ENCODE measurements at places on chromosomes 4 and X. TPM values are rescaled to one million over a fixed set of nuclear protein-coding genes. Genes with fewer than 3 reads are reported as not detected.

DNA sequence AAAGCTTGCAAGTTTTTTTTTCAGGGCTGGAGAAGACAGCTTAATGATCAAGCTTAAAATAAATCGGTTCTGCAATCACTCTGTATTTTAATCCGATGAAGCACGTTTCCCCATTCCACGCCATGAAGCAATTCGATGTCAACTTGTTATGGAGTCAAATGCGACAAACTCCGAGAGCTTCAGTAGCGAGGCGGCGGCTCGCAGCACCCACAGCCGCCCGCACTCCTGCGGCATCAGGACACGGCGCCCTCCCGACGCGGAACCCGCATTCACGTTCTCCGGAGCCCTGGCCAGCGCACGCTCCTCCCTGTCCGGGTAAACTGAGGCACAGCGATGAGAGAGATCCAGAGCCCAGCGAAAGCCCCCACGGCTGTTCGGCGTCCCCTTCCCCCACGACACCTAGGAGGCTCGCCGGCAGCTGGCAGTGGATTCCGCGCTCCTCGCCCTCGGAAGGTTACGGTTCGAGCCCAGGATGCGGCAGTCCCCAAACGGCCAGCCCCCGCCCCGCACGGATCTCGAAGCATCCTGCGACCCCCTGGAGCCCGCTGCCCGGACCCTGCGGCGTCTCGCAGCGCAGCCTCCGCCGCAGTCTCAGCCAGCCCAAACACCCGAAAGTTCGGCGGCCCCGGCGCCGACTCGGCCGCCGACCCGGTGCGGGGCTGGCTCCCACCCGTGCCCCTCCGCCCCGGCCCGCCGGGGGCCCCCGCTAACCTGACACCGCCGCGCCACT, 507 bp downstream of the MFAP3L start:
- peak overlapping the region; percentile 79 for H3K4me3 ChIP-seq
- peak; percentile 72 for DNase-seq
- H3K36me3 ChIP-seq: no peaks in the 10 kb centered on the region
- H3K27me3 ChIP-seq: no peaks in the 10 kb centered on the region
- peak overlapping the region; percentile 93 for H3K27ac ChIP-seq

DNA sequence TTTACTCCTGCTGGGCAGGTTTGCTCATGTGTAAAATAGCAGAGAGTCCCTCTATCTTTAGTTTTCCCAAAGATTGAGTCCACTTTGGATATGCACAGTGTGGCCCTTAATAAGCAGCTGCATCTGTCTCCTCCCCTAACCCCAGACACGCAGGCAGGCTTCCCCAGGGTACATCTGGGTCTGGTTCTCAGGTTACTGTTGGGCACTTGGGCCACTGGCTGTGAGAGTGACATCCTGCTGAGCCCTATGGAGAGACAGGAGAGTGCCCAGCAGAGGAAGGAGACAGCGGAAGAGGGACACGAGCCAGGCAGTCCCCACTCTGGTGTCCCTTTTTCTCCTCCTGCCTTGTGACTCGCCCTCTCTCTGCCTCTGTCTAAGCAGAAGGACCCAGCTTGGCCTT, 16.0 kb downstream of the XK start:
- H3K4me3 ChIP-seq: no peak overlapping the region
- no peaks in the 10 kb centered on the region for H3K4me1 ChIP-seq
- DNase-seq: no peak
- no peaks in the 10 kb centered on the region for H3K27me3 ChIP-seq
- H3K27ac ChIP-seq: no peak overlapping the region

DNA sequence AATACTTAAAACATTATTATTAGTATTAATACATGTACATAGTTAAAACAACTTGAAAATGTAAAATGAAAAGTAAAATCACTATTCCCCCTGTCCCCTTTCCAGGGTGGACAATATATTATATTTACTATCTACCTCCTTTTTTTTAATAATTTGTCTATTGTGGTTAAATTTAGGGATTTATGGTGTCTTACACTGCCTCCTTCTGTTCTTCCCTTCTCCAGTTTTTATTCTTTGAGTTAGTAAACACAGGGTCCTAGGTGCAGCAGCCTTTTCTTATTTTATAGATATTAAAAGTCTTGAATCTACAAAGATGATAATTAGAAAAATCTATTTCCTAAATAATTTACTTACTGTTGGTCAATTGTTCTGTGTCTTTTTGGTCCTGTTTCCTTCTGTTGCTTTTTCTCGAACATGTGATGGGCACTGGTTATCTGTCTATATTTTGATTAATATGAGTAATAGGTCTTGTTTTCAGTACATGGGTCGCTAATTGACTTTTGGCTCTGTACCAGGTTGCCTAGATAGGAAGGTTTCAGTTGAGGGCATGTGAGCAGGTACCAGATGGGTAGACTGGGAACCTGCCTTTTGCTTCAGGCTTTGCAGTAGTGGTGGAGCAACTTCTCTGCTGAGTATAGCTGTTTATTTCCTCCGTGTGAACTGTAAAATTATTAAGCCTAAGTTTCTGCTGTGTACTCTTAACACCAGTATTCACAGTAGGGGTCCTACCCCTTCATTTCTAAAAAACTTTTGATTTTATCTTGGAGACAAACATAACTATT, 1.1 kb downstream of the NUDT9 start:
- H3K4me3 ChIP-seq: peak overlapping the region; percentile 91
- H3K27me3 ChIP-seq: no peaks in the 10 kb centered on the region
- peak overlapping the region; percentile 92 for H3K27ac ChIP-seq
- H3K4me1 ChIP-seq: peaks cover 31% of the 10 kb centered on the region

DNA sequence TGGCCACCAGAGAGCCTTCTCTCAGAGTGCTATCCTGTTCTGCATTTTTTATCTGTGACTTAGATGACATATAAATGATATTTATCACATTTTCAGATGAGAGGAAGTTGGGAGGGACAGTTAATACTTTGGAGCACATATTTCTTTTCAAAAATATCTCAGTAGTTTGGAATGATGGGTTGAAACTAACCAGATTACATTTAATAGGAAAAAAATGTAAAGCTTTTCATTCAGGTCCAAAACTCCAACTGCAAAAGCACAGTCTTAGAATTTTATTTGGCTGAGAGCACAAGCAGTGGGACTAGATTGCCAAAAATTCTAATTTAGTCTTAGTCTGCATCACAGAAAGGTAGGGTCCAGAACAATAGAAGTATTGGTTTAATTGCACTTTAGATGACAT, 248.2 kb upstream of the TEX13A start:
- no peaks in the 10 kb centered on the region for H3K27me3 ChIP-seq
- H3K27ac ChIP-seq: no peak overlapping the region
- no peaks in the 10 kb centered on the region for H3K4me1 ChIP-seq
- no peak for DNase-seq
- H3K4me3 ChIP-seq: no peak overlapping the region

DNA sequence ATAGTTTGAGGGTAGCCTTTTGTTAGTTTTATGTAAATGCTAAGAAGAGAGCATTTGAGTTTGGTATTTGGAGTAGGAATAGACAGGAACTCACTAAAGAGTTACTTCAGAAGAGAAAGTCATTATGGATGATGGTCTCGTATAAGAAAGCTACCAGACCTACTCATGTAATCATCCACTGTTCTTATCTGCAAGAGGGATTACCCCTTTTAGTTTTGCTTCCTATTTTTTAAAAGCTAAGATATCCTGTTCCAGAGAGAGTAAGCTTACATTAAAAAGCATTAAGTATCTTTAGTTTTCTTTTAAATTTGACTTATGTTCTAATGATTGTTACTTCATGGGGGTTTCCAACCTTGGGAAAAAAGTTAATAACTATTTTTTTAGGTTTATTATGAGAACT, 12.5 kb upstream of the ART3 start:
- no peak for DNase-seq
- H3K27me3 ChIP-seq: no peaks in the 10 kb centered on the region
- no peak overlapping the region for H3K4me3 ChIP-seq
- no peak overlapping the region for H3K27ac ChIP-seq

DNA sequence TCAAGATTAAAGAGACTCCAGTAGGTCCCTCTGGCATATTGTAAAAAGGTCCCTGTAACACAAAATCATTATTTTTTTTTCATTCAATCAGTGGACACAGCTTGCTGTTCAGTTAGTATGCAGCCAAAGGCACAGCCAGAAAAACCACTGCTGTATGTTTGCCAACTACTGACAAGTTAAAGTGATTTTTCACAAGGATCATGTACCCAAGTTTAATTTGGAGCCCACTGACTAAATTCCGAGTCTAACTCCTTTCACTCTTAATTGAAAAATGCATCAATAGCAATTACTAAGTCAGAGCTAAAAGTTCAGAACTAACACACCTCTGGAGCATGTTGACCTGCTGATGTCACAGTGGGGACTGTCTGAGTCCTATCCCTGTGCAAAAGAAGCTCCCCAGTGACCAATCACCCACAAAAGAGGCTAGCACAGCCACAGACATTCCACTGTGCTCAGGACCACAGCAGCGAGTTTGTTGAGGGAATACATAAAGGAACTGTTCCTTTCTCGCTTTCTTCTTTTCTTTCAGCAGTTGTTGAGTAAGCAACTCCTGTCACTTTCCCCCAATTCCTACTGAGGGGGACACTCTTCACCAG, 60.4 kb downstream of the STX18 start:
- H3K27me3 ChIP-seq: no peaks in the 10 kb centered on the region
- no peaks in the 10 kb centered on the region for H3K4me1 ChIP-seq
- no peak overlapping the region for H3K4me3 ChIP-seq
- no peak overlapping the region for H3K27ac ChIP-seq
- no peaks in the 10 kb centered on the region for H3K36me3 ChIP-seq
- no peak for DNase-seq

DNA sequence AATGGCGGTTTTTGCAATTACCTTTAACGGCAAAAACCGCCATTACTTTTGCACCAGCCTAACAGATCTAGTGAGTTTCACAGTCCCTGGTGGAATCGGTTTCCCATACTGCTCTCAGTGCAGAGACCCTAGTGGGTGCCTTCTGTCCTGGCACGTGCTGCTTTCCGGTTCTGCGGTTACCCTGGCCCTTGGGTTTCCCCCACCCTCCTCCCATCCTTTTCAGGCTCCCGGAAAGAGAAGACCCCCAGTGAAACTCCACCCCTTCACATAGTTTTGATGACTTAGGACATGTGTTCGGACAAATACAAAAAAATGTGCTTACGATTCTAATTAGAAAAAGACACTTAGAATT, 36.9 kb downstream of the NLGN3 start:
- H3K4me3 ChIP-seq: peak overlapping the region; percentile 47
- no peaks in the 10 kb centered on the region for H3K27me3 ChIP-seq
- peaks cover 4% of the 10 kb centered on the region for H3K4me1 ChIP-seq
- H3K27ac ChIP-seq: peak overlapping the region; percentile 86
- no peaks in the 10 kb centered on the region for H3K36me3 ChIP-seq

DNA sequence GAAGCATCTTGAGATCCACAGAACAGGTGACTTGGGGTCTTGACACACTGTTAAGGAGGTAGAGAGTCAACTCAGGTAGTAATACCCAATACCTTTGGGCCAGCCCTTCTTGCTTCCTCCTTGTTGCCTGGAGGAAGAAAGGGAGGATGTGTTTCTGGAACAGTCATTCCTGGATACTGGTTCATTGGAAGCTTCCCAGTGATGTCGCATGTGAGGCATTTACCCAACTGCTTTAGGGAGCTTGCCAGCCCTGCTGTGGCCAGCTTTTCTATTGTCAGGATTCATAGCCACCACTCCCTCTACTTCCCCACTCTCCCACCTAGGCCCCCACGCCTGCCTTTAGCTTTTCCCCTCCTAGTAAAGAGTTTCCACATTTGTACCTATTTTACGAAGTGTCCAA, 310.3 kb upstream of the PRPS2 start:
- no peaks in the 10 kb centered on the region for H3K27me3 ChIP-seq
- no peaks in the 10 kb centered on the region for H3K4me1 ChIP-seq
- H3K27ac ChIP-seq: no peak overlapping the region
- H3K36me3 ChIP-seq: no peaks in the 10 kb centered on the region
- no peak overlapping the region for H3K4me3 ChIP-seq

- H3K36me3 ChIP-seq: no peaks in the 10 kb centered on the region
- no peaks in the 10 kb centered on the region for H3K27me3 ChIP-seq
- DNase-seq: peak; percentile 77
- H3K27ac ChIP-seq: no peak overlapping the region
Observed at GRCh38 chr4:55312489-55313101, 33.4 kb upstream of the SRD5A3 start.

GRCh38 chrX:21374994-21375707, 933 bp downstream of the CNKSR2 start:
- peaks cover 4% of the 10 kb centered on the region for H3K27me3 ChIP-seq
- H3K36me3 ChIP-seq: no peaks in the 10 kb centered on the region
- DNase-seq: no peak
- H3K4me3 ChIP-seq: peak overlapping the region; percentile 51
- H3K27ac ChIP-seq: peak overlapping the region; percentile 50

- no peaks in the 10 kb centered on the region for H3K4me1 ChIP-seq
- no peaks in the 10 kb centered on the region for H3K27me3 ChIP-seq
- peak; percentile 90 for DNase-seq
- H3K4me3 ChIP-seq: peak overlapping the region; percentile 46
- H3K36me3 ChIP-seq: no peaks in the 10 kb centered on the region
Observed at GRCh38 chrX:131816551-131817136, 206.5 kb upstream of the STK26 start.

DNA sequence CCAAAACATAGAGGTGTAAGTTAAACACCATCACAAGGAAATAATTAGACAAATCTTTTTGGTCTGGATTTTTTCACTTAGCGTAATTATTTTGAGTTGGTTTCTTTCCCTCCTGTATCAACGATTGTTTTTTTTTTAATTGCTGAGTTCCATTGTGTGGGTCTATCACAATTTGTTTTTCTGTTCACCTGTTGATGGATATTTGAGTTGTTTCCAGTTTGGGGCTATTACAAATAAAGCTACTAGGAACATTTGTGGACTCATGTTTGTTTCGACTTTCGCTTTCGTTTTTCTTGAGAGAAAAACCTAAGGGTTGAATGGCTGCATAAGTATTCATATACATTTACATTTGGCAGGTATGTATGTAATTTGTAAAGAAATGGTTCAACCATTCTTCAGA, 20.4 kb upstream of the FBXW7 start:
- H3K36me3 ChIP-seq: no peaks in the 10 kb centered on the region
- no peak overlapping the region for H3K27ac ChIP-seq
- H3K4me3 ChIP-seq: no peak overlapping the region
- no peak for DNase-seq
- no peaks in the 10 kb centered on the region for H3K27me3 ChIP-seq

DNA sequence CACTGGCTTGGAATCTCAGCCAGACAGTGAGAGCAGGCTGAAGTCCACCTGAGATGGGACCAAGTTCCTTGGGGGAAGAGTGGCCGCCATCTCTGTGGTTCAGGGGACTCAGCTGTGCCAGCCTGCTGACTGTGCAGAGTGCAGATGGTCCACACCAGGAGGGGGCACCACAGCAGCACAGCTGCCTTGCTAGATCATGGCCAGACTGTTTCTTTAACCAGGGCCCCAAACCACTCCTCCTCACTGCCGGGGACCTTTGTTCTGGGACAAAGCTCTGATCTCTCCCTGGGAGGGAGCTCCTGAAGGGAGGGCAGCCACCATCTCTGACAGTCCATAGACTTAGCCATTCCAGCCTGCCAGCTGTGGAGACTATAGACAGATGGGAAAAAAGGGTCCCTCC, 2189.6 kb downstream of the PCDH7 start:
- H3K36me3 ChIP-seq: no peaks in the 10 kb centered on the region
- no peak overlapping the region for H3K27ac ChIP-seq
- H3K27me3 ChIP-seq: no peaks in the 10 kb centered on the region
- H3K4me3 ChIP-seq: no peak overlapping the region
- no peaks in the 10 kb centered on the region for H3K4me1 ChIP-seq

The LUZP4 gene
- not detected for total RNA-seq

The SHROOM2 gene
- 3.0 TPM for total RNA-seq

The ENOX2 gene
- 18.8 TPM for total RNA-seq

The HSD17B10 gene
- 63.0 TPM for total RNA-seq

The TLL1 gene
- total RNA-seq: 4.8 TPM

The HSFX4 gene
- not detected for total RNA-seq

The ARAP2 gene
- total RNA-seq: 21.0 TPM
